Stimulated activated CD4-positive, alpha-beta T cell treated with anti-CD3 and anti-CD28 coated beads, Interleukin-4, amount 100 ng/mL, for 48 hours (primary cell): ENCODE measurements at places on chromosomes 3 and 15.

- no peak for DNase-seq
Measured at GRCh38 chr3:158430968-158431367, 140.0 kb upstream of the MLF1 start.

DNA sequence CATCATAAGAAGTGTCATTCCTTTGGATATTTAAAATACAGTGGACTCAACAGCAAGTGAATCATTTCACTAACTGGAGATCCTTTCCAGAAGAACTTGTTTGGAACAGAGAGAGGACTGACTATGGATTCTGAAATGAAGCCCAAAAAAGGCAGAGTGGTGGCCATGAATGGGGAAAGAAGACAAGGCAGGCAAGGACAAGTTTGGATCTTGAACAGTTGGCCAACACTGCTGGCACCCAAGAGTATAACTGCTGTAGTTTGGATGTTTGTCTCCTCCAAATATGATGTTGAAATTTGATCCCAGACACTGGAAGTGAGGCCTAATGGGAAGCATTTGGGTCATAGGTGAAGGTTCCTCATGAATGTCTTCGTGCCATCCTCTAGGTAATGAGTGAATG, 686.9 kb downstream of the GRM7 start:
- no peak for DNase-seq

DNA sequence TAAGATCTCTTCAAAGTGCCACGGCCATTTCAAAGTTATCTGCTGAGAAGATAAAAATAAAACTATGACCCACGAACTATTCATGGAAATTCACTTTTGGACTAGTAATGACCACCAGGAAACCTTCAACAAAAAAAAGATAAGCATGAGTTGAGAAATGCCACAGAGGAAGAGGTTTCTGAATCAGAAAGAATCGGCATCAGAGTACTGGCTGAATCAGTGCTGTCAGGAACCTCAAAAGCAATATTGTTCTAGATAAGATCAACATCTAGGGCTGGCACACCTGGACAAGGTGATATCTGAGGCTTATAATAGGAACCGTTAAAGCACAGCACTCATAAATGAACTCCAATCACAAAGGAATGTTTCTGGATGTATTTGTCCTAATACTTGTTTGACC, 72.7 kb downstream of the PEAK1 start:
- DNase-seq: no peak

GRCh38 chr3:72560846-72561675, 287.2 kb downstream of the SHQ1 start:
- DNase-seq: no peak

- no peak for DNase-seq
Measured at GRCh38 chr3:78665776-78666469, 1101.9 kb downstream of the ROBO1 start.

DNA sequence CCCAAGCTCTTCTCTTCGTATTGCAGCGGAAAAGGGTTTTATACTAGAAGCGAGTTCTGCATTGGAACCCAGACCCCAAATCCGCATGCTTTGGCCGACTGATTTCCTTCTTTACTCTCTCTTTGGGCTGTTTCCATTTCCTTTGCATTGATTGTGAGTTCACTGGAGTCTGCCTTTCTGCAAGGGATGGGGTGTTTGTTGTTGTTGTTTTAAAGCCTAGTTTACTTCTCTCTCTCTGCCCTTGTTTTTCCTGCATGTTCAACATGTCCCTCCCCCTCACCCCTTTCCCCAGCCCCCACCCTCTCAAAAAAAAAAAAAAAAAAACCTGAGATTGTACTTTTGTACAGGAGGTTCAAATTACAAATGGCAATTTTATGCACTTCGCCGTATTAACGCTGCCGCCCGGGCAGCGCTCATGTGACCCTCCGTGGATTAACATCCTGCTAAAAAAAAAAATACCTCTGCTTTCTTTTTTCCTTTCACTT, 2.2 kb downstream of the NR2F2 start:
- DNase-seq: no peak

GRCh38 chr3:128278130-128278529, 124.8 kb downstream of the EEFSEC start:
- DNase-seq: no peak

GRCh38 chr3:120642368-120642948, 39.6 kb downstream of the HGD start:
- no peak for DNase-seq

DNA sequence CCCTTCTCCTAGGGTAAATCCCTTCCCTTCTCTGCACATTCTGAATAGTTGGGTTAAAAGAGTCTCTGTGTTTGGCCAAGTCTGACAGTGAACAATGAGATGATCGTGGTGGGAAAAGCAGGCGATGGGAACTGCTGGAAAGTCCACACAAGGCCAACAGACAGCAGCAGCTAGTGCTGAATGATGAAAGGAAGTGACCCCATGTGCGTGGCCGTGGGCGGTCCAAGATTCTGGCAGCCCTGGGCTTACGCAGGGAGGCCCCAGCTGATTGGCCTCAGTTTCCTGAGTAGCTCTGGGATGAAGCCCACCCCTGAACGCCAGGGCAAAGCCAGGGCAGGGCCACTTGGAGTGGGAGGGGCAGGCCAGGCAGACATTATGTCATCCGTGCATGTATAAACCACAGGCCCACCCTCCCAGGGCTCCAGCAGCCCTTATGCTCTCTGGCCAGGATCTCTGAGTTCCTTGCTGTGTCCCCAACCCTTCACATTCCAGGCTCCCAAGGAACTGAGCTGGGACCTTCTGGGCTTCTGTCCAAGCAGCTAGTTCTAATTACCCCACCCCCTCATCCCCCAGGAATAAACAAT, 57.8 kb downstream of the CDC25A start:
- no peak for DNase-seq

- DNase-seq: no peak
Measured at GRCh38 chr3:132421832-132422231, 4.5 kb downstream of the DNAJC13 start.

DNA sequence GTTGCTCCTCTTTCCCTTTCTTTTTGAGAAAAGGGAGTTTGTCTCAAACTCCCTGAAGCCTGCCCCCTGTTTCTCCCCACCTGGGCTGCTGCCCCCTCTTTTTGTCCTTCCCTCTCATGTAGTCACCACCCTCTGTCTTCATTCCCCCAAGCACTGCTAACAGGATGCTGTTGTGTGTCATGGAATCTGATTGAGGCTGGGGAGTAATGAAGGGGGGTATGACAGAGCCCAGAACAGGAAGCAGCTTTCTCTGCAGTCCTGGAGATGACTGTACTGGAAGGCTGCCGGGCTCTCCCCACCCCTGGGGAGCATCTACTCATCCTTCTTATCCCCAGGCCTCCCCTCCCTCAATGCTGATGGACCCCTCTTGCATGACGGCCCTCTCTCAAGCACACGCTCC, 181.6 kb downstream of the ABHD5 start:
- no peak for DNase-seq

- DNase-seq: no peak
Measured at GRCh38 chr3:147189016-147189415, 217.3 kb downstream of the ZIC4 start.

DNA sequence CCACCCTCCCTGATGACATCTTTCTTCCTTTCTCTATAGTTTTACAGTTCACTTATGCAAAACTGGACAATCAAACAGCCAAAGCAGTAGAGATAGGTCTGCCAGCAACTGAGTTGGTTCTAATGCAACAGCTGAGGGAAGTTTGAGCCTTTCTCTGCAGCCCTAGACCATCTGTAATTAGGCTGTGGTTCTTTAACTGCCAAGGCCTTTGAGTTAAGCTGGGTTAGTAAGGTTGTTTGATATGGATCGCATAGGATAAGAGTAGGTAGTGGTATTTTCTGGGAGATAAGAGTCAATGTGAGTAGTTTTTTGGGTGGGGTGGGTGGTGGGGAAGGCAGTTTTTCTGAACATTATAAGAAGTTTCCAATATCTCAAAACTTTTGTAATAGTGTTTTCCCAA, 3.0 kb downstream of the RPL39L start:
- no peak for DNase-seq

- no peak for DNase-seq
Measured at GRCh38 chr3:55532806-55533205, 45.7 kb upstream of the WNT5A start.

- DNase-seq: no peak
Measured at GRCh38 chr3:52546111-52546901, 9.9 kb downstream of the UQCC5 start.

GRCh38 chr3:189900578-189900977, 220.1 kb downstream of the P3H2 start:
- DNase-seq: no peak

- DNase-seq: no peak
Measured at GRCh38 chr3:54698054-54698453, 229.8 kb downstream of the LRTM1 start.

- DNase-seq: no peak
Measured at GRCh38 chr3:187740421-187741399, 4.6 kb downstream of the BCL6 start.

GRCh38 chr3:99774467-99774866, 43.2 kb upstream of the CMSS1 start:
- no peak for DNase-seq

DNA sequence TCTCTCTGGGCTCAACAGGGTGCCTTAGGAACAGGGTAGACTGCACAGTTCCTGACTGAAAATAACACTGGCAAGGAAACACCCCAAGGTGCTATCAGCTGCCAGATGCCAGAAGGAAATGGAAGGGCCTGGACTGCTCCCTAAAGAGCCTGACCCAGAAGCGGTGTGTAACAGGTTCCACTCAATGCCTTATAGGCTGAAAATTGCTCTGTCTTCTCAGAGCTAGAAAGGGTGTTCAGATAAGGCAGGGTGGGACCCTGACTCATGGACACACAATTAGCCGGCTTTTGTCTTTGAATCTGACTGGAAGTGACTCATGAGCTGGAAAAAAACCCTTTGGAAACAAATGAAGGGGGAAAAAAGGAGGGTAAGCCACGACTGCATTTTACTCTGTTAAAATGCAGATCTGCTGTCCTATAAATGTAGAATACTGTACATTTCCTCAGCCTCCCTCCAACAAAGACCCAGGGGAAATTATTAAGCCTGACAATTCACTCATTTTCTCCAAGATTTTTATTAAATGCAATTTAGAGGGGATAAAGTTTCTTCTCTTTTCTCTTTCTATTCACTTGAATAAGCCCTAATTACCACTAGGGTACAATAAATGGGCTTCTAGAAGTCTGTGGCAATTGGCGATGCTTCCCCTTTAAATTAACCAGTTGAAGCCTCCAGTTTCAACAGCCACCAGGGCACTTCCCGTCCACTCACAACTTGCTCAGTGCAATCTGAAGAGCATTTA, 160.2 kb upstream of the TBL1XR1 start:
- DNase-seq: no peak

DNA sequence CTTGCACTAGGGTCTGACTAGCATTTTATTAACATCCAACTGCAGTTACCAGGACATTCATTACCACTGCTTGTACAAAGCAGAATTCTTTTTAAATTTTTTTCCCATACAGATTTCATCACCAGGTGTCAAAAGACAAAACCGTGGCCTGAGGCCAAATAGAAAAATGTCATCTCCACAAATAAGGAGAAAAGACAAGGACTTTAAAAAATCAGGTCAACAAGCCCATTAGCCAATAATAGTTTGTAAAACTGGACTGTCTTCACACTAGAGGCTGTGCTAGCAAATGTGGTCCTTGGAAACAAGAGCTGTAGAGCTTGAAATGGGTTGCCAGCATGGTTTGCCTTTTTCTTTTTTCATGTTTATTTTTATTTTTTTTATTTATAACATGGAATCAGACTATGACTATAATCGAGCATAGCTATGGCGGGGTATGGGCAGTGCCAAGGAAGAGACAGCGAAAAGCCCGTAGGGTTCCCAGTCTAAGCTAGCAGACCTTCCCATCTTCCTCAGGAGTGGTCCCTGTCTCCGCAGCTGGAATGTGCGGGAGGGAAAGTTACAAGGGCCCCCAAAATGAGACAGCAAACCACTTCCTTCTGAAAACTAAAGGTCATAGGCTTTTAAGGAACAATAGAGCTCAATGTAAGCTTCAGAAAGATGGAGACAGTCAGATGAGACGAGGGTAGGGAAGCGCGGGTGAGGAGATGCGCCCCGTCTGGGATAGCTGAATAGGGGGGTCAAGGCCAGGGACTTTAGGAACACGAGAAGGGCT, 1.5 kb downstream of the PTPN9 start:
- DNase-seq: no peak

DNA sequence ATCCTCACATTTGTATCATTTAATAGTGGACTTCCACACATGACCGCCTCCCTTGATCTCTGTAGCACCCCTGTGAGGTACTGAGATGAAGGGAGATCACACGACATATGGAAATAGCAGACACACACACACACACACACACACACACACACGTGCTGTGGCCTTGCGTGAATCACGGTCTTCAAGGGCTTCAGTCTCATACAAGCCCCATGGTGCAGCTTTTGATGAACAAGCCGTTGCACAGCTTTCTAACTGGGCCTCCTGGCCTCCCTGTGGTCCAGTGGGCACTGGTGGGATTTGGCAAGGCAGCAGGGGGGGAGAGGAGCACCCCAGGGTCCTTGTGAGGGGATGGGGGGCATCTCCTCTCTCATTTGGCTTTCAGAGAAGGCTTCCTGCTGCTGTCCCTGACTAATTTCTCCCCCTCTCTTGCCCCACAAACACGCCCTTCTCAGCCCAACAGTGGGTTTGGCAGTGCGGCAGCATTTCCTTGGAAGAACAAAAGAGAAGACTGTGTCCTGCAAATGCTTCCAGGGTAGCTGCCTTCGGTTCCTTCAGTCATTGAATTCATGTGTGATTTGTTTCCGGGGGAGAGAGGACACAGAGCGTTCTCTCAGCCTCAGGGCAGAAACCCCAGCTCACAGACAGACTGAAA, 98.7 kb downstream of the SMAD6 start:
- no peak for DNase-seq

DNA sequence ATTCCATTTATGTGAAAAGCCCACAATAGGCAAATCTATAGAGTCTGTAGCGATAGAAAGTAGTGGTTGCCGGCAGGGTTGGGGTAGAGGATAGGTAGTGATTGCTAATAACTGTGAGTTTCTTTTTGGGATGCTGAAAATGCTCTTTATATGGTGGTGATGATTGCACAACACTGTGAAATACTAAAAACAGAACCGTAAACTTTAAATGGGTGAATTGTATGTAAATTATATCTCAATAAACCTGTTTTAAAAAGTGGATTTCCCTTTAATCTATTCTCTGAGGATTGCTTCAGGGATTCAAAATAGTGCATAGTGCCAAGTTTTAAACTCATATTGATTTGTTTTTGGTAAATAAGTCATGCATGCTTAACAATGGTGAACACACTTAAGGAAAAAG, 140.2 kb downstream of the LPP start:
- DNase-seq: no peak

- DNase-seq: no peak
Measured at GRCh38 chr3:38327335-38328009, 19.1 kb upstream of the XYLB start.
